Stimulated activated CD4-positive, alpha-beta T cell treated with anti-CD3 and anti-CD28 coated beads, Interleukin-2, amount 100 ng/mL, for 4 hours (primary cell): ENCODE measurements at places on chromosomes 7 and 10.

GRCh38 chr7:131145770-131146169 lies 181.9 kb upstream of the MKLN1 start:
- DNase-seq: no peak

- no peak for DNase-seq
Measured at GRCh38 chr7:33601884-33602283, 303.5 kb upstream of the BMPER start.

- DNase-seq: no peak
Measured at GRCh38 chr7:5314864-5315263, 32.1 kb downstream of the SLC29A4 start.

DNA sequence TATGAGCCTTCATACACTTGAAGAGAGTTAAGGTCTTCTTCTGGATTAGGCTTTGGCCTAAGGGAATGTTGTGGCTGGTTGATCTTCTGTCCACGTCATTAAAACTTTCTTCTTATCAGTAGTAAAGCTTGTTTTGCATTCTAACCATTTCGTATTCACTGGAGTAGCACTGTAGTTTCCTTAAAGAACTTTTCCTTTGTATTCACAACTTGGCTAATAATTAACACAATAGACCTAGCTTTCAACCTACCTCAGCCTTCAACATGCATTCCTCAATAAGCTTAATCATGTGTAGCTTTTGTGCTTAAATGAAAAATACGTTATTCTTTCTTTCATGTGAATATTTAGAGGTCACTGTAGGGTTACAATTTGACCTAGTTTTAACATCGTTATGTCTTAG lies 42.8 kb downstream of the AKR1C8 start:
- no peak for DNase-seq

- DNase-seq: no peak
Measured at GRCh38 chr7:148650232-148650858, 48.4 kb upstream of the CUL1 start.

- DNase-seq: no peak
Measured at GRCh38 chr7:69550991-69551390, 47.3 kb upstream of the AUTS2 start.

DNA sequence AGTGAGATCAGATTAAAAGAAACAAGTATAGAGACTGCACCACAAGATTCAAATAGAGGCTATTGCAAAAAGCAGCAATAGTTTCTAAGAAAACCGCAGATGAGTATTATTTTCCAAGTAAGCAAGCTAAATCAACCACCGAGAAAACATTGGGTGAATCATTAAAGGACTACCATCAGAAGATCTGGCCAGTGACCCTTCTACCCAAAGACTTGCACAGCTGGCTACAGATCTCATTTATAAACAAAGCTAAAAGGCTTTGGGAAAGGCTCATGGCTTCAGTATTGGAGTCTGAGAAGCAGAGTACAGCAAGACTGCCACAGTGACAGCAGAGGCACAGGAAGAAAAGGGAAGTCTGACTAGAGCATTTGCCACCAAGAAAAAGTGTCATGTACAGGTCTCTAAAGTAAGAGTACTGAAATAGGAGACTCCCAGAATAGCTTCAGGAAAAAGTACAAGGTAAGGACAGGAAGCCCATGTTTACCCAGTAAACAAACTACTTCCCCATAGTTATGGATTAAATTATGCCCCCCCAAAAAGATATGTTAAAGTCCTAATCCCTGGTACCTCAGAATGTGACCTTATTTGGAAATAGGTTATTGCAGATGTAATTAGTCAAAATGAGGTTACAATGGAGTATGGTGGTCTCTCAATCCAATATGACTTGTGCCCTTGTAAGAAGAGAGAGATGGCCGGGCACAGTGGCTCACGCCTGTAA lies 19.0 kb downstream of the STEAP1 start:
- no peak for DNase-seq

DNA sequence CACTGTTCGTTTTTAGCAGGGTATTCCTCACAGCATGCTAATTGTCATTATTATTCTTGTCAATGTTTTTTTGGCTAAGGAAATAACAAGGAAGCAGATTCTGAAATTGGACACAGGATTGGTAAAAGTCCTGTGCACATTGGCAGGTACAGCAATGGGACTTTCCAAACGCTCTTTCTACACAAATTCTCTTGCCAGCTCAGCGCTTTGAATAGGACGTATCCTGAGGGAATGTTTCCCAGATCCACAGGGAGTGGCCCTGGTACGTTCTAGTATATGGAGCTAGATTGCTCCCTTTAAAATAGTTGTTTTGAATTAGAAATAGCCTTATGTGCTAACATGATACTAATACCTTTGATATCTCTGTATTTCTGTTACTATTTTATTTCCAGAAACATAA lies 82.8 kb upstream of the GRB10 start:
- DNase-seq: no peak

GRCh38 chr10:1174022-1174421 lies 117.8 kb downstream of the WDR37 start:
- no peak for DNase-seq

GRCh38 chr10:117861329-117861728 lies 185.4 kb downstream of the RAB11FIP2 start:
- DNase-seq: no peak

- DNase-seq: no peak
Measured at GRCh38 chr7:22665923-22666322, 61.1 kb upstream of the IL6 start.

- DNase-seq: no peak
Measured at GRCh38 chr10:80133206-80133605, 676 bp downstream of the PLAC9 start.

GRCh38 chr7:77439572-77439971 lies 23.4 kb upstream of the GSAP start:
- no peak for DNase-seq
